ENCODE measurements at places on chromosomes 12 and 14. TPM values are rescaled to one million over a fixed set of nuclear protein-coding genes. Genes with fewer than 3 reads are reported as not detected.

Gene KRT76
- not detected for total RNA-seq

Gene BMP4
- total RNA-seq, result 13.2 TPM

Gene LMO3
- total RNA-seq, result 8.9 TPM

Gene CPM
- 20.5 TPM for total RNA-seq

Gene NACA
- 1,216 TPM for total RNA-seq

Gene TMEM117
- total RNA-seq, result 21.5 TPM

Gene AHNAK2
- 52.0 TPM for total RNA-seq

Gene KITLG
- total RNA-seq, result 34.1 TPM

Gene ITFG2
- total RNA-seq, result 21.1 TPM

Gene GLT8D2
- total RNA-seq, result 36.5 TPM

Gene SMIM41
- total RNA-seq, result not detected

Gene MGAT4C
- 0.79 TPM for total RNA-seq

Gene OR4K1
- total RNA-seq, result not detected

Gene STX2
- total RNA-seq, result 14.4 TPM

Gene JAG2
- total RNA-seq, result 27.0 TPM

Gene ASB2
- total RNA-seq, result 6.1 TPM

Gene RPGRIP1
- 0.10 TPM for total RNA-seq

Gene AICDA
- 0.20 TPM for total RNA-seq
